ENCODE measurements at places on chromosomes 3 and 15.

DNA sequence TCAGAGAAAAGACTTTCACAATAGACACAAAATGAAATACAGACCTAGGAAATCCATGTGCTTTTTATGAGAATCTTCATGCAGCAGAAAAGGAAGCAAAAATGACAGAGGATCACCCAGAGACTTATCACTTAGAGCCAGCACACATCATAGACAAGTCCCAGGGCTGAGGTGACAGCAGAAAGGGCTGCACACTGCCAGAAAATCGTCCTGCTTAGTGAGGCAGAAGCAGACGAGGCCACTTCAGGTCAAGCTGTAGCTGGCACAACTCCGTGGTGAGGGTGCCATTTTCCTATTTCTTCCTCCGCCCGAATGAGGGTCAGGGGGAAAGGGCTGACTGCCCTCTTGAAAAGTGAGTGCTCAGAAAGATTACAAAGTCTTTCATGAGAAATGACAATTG, 95.9 kb upstream of the TNIK start:
- DNase-seq: no peak

DNA sequence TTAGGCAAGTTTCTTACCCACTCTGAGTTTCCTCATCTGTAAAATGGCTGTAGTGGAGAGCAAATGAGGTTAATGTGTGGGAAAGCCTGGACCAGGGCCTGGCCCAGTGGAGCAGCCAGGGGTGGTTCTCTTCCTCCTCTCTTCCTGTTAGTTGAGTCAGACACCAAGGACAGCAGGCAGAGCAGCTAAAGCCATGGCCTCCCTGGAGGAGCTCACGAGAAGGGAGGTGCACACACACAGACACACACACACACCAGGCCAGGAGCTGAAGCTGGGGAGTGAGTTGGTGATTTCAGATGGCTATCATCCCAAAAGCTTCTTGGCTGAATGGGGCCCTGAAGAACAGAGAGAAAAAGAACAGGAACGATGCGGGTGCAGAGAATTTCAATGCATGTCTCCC, 33.2 kb upstream of the TSPAN3 start:
- no peak for DNase-seq

- no peak for DNase-seq
These were observed 18.1 kb upstream of the PTPN23 start for GRCh38 chr3:47362701-47363100.

DNA sequence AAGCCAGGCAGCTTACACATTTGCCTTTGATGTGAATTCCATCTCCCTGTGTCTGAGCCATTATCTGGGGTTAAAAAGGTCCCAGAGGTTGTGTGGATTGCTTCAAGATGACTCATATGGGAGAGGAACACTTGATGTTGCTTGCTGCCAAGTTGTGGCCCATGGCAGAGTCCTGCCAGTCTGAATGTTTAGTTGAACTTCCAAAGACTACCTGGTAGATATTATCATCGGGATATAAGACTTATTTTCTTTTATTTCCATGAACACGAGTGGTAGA, 85.6 kb downstream of the TJP1 start:
- no peak for DNase-seq

- DNase-seq: no peak
These were observed 78.4 kb downstream of the NR2E3 start for GRCh38 chr15:71888797-71889196.

- DNase-seq: no peak
These were observed 15.1 kb downstream of the LACTB start for GRCh38 chr15:63136742-63137141.

DNA sequence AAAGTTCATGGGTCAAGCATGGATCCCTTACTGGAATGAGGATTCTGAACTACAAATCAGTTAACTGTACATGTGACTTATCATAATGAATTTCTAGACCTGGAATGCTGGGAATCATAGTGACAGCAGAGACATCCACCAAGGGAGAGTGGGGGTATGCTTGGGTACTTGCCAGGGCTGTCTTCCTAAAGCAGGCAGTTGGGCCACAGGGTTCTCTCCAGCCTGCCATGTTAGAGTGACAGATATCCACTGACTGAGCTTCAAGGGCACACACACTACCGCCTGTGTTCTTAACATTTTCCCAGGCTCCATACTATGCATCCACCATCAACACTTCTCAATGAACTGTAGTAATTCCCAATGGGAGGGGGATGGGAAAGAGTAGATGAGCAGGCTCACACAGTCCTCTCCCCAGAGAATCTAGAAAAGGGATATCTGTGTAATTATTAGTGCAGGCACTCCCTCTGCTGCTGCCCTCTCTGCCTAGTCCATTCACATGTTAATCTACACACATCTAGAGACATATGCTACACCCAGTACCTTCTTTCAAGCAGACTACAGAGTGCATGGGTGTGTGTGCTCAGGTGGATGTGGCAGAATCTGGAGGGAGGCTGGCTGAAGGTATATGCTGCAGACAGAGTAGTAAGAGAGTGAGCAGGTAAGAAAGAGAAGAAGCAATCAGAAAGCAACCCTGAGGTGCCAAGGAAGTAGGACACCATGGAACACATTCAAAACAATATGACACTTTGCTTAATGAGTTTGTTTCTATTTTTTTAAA, 3.7 kb downstream of the FSTL1 start:
- no peak for DNase-seq

- DNase-seq: no peak
These were observed 347 bp upstream of the C3orf62 start for GRCh38 chr3:49277383-49277775.

GRCh38 chr3:73525591-73525990, 99.2 kb downstream of the PDZRN3 start:
- no peak for DNase-seq

GRCh38 chr3:10192953-10193691, 28.4 kb downstream of the IRAK2 start:
- peak; percentile 28 for DNase-seq

- DNase-seq: no peak
These were observed 158.1 kb downstream of the PTPRG start for GRCh38 chr3:61719278-61719977.

DNA sequence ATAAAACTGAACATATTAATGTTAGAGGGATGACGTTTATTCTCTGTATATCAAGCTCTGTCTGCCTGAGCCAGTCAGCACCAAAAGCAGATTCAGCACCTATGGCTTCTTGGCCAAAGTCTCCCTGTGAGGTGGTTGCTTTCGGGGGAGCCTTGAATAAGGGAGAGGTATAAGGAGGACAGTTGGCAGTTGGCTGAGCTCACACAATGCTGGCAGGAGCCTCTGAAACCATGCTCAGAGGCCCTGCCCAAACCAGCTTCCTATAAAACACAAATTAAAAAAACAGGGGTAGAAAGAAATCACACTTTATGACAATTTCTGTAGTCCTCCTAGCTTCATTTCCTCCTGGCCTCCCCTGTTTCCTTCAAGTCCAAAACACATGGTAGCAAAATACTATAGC, 18.8 kb downstream of the ARHGEF3 start:
- DNase-seq: no peak

- DNase-seq: peak; percentile 2
These were observed 220.7 kb upstream of the DNAJC19 start for GRCh38 chr3:181210275-181210674.

DNA sequence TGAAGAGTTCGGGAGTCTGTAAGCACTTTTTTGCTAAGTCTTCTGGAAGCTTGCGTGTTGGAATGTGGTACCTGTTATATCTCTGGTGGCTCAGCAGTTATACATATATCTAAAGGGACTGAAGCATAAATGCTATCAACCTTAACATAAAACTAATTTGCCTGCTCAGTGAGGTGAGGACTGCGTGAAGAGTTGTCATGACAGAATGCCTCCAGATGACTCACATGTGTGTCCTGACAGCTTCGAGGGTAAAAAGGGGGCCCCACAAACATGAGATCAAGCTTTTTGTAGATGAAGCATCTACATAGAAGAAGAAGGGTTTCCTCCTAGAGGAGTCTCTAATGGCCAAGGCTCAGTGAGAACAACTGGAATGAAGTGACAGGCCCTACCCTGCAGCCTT, 88.8 kb upstream of the C3orf80 start:
- no peak for DNase-seq

GRCh38 chr3:189353988-189354889, 182.5 kb downstream of the TPRG1 start:
- no peak for DNase-seq

DNA sequence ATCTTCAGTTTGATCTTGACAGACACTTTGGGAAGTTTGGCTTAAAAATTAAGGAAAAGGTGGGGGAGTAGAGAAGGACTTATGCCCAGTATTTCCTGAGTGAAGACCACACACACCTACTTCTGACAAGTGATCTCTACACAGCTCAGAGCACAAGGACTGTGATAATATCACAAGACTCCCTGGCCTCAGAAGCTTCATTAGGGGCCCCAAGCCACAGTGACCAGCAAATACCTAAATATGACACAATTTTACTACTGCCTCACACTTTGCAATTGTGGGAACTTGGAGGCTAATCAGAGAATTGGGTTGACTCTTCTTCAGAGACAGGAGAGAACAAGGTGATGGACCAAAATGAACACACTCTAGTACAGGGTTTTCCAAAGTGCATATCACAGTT, 2.6 kb downstream of the ILDR1 start:
- no peak for DNase-seq

- no peak for DNase-seq
These were observed 39.8 kb upstream of the ZBTB38 start for GRCh38 chr3:141328286-141329166.

- no peak for DNase-seq
These were observed 71.5 kb downstream of the RGMA start for GRCh38 chr15:93017526-93017925.

GRCh38 chr15:40430271-40430805, 10.4 kb upstream of the BAHD1 start:
- DNase-seq: no peak

GRCh38 chr3:53334742-53335141, 12.6 kb downstream of the DCP1A start:
- no peak for DNase-seq
